ENCODE measurements at places on chromosomes 16 and 17.

GRCh38 chr16:75234856-75235696 is 16.3 kb downstream of the CTRB1 start:
- no peak for DNase-seq

- DNase-seq: no peak
Measured at GRCh38 chr16:1659031-1659430, 19.0 kb upstream of the JPT2 start.

DNA sequence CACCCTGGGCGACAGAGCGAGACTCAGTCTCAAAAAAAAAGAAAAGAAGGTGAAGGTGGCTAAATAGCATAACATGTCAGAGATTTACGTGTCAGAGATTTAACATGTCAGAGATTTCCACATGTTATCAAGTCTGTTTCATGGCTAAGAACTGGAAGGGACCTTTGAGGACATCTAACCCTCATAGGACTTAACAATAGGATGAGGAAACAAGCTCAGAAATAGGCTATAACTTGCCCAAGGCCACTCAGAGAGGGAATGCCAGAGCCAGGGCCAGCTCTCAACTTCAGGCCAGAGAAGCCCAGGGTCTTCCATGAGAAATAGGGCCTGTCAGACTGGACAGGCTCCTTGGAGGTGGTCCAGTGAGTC is 26.8 kb upstream of the ZNF629 start:
- DNase-seq: no peak

GRCh38 chr17:9421525-9421924 is 154.1 kb downstream of the STX8 start:
- no peak for DNase-seq

GRCh38 chr16:12303653-12304052 is 327.1 kb downstream of the SNX29 start:
- no peak for DNase-seq

GRCh38 chr17:83148317-83149028 is 69.1 kb downstream of the METRNL start:
- DNase-seq: no peak

GRCh38 chr17:65228734-65229620 is 91.8 kb downstream of the RGS9 start:
- DNase-seq: peak; percentile 47

DNA sequence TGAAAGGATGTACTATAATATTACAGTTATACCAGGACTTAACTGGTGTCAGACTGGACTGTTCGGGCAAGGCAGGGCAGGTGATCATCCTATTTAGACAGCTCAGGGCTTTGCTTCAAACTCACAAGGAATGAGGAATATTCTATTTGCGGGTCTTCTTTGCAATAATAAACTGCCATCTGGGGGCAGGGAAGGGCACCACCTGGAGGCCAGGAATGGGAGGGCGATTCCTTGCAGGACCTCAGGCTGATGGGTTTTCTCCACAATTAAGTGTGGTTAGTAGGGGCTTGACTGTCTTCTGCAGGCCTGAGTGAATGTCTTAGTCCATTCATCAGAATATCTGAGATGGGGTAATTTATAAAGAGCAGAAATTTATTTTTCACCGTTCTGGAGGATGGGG is 424.1 kb downstream of the CA10 start:
- DNase-seq: no peak

DNA sequence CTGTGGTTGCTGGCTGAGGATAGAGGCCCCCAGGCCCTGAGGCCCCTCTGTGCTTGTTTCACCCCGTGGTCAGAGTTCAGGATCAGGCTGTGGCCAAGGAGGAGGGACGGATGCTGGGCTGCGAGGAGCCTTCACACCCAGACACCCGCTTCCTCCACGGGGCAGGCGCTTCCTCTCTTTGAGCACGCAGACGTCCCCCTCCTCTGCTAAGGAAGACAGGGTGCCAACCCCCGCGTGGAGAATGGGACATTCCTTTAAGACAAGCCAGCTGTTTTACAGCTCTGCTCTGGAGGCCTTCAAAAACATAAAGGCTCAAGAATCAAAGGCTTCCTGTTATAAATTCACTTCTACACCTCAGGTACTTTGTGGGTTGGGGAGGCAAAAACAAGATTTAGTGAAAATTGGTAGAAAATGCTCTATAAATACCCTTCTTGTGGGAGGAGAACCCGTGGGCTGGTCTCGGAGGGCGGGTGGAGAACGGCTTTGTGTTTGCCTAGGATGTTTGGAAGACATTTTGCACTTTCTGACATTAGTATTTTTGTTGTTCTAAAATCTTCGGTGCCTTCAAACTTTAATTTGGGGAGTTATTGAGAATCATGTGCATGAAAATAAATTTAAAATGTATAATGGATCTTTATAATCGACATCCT is 60.8 kb upstream of the FOXF1 start:
- no peak for DNase-seq

DNA sequence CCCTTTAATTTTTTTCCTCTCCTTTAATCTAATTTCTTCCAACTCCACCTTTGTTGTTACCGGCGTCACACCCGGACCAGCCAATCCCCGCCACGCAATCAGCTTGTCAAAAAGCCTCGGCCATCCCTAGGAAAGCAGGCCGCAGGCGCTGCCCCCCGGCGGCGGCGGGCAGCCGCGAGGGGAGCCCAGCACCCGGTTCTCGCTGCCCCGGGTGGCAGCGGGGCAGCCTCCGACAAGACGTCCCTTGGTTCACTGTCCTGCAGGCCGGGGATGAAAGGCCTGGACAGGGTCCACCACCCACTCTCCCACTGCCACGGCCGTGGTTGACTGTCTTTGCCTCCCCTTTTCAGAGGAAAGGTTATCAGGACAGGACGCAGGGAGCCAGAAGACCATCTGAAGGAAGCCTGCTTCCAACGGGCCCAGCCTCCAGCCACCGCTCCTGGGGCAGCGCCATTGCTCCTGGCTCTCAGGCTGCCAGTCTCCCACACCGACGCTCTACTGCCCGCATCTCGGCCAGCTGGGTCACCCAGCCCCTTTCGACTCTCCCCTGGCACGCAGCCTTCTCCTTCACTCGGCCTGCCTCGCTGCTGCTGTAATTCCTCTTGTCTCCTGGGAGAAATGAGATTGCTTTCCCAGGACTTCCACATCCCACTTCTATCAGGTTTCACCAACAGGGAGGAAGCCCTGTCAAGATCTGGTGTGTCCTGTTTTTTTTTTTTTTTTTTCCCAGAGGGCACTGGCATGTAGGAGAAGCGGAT is 2.8 kb upstream of the UBTF start:
- DNase-seq: peak; percentile 30

- no peak for DNase-seq
Measured at GRCh38 chr16:24683847-24684493, 45.5 kb upstream of the TNRC6A start.

GRCh38 chr16:2244926-2245795 is 6.2 kb downstream of the ECI1 start:
- DNase-seq: no peak

GRCh38 chr16:27400751-27401620 is 988 bp upstream of the IL21R start:
- no peak for DNase-seq

DNA sequence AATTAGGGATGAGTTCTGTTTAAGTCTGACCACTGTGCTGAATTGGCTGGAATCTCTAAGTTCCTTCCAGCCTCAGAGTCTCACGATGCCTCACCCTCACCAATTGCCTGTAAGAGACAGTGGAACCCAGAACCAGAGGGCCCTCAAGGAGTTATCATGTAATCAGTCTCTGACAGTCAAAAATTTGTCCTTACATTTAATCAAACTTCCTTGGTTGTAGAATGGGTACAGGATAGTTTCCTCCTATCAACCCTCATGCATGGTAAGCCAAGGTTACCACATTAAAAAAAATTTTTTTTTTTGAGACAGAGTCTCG is 83.2 kb downstream of the CDK5R1 start:
- no peak for DNase-seq

- no peak for DNase-seq
Measured at GRCh38 chr17:9979463-9979995, 74.5 kb upstream of the RCVRN start.

DNA sequence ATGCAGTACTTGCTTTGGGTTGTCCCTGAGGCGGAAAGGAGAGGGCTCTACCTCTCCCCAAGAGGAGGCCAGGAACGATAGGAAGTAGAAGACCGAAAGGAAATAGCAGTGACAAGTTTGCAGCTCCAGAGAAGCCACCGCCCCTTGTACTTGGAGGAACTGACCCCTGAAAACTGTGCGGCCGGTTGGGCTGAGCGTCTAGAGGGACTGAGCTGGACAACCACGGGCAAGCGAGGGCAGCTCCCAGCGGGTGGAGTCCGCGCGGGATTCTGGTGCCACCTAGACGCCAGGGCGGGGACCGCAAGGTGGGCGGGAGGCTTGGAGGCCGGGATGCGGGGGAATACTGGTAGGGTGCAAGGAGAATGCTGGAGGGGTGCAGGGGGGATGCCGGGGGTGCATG is 1.3 kb upstream of the SLC6A4 start:
- no peak for DNase-seq

DNA sequence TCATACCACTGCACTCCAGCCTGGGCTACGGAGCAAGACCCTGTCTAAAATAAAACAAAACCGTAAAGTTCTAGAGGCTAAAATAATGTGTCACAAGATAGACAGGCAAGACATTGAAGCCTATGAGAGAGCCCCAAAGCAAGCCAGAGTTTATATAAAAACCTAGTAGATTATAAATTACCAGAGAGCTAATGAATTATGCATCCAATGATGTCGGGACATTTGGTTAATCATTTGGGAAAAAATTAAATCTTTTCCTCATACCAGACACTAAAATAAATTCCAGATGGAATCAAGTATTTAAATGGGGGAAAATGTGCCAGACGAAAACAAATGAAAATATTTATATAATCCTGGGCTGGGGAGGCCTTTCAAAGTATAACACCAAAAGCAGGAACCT is 24.2 kb downstream of the CCDC40 start:
- no peak for DNase-seq

DNA sequence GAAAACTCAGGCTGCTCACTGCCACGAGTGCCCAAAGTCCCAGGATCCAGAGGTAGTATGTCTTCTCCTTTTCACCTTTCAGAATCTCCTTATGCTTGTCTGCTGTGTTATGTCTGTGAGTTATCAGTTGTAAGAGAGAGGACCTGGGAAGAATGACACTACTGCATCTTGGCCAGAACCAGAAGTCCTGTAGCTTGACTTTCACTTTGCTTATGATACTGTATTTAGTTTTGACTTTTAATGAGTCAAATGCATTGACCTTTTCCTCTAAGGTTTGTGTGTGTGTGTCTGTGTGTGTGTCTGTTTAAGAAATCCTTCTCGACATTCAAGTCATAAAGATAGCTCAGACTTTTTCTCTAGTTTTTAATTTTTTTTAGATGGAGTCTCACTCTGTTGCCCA is 43.4 kb downstream of the BMERB1 start:
- no peak for DNase-seq

- no peak for DNase-seq
Measured at GRCh38 chr16:65936096-65936495, 430.4 kb upstream of the CDH5 start.

GRCh38 chr16:88815901-88816589 is 4.3 kb upstream of the APRT start:
- DNase-seq: no peak

- no peak for DNase-seq
Measured at GRCh38 chr16:3866703-3867431, 13.6 kb downstream of the CREBBP start.

- DNase-seq: no peak
Measured at GRCh38 chr17:6322316-6322715, 112.6 kb downstream of the AIPL1 start.

DNA sequence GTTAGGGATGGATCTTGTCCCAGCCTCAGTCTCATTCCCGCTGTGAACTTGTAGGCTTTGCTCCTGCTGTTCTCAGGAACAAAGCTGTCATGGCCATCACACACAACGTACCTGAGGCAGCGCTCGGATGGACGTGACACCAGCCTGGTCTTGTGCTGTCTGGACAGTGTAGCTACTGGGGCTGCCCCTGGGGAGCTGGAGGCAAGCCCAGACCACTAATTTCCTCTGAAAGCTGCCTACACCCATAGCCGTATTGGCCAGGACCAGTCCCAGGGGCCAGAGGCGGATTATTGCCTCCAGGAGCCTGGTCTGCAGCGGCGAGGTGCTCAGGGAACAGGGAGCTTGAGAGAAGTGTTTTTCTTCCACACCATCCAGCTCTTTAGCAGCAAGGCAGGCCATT is 11.7 kb downstream of the ZNHIT3 start:
- DNase-seq: no peak

GRCh38 chr16:54954220-54954619 is 23.6 kb downstream of the IRX5 start:
- no peak for DNase-seq

DNA sequence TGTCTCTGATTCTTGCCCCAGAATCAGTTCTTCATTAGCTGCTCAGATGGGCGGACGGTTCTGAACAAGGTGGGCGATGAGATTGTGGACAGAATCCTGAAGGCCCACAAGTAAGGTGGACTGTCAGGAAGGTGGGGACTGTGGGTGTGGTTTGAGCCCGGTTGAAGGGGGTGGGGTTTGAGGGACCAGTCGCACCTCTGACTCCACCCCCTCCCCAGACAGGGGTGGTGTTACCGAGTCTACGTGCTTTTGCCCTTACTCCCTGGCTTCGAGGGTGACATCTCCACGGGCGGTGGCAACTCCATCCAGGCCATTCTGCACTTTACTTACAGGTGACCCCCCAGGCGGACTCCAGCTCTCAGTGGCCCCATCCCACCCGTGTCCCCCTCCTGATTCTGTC is 11.3 kb downstream of the PLD2 start:
- DNase-seq: no peak

DNA sequence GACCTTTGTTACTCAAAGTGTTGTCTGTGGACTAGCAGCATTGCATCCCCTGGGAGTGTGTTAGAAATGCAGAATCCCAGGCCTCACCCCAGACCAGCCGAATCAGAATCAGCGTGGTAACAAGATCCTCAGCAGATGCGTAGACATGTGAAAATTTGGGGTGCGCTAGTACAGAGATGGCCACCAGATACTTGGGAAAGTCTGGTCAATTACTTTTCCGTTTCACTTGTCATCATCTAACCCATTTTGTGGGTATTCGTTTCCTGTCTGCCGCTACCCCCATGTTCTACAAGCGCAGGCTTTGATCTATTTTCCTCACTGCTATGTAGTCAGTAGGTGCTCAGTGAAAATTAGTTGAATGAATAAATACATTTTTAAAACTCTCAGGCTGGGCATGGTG is 33.1 kb upstream of the HERPUD1 start:
- DNase-seq: peak; percentile 10

GRCh38 chr17:37273409-37274051 is 102.3 kb upstream of the C17orf78 start:
- no peak for DNase-seq

DNA sequence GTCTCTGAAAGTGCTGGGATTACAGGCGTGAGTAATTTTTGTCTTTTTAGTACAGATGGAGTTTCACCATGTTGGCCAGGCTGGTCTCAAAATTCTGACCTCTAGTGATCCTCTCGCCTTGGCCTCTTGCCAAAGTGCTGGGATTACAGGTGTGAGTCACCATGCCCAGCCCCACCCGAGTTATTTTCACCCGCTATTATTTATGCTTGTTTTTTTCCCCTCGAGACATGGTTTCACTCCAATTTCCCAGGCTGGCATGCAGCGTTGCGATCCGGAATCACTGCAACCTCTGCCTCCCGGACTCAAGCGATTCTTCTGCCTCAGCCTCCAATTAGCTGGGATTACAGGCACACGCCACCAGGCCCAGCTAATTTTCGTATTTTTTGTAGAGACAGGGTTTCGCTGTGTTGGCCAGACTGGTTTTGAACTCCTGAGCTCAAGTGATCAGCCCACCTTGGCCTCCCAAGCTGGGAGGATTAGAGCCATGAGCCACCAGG is 9.2 kb downstream of the RPL23 start:
- DNase-seq: no peak

- no peak for DNase-seq
Measured at GRCh38 chr17:32015245-32016013, 8.2 kb downstream of the LRRC37B start.

- peak; percentile 35 for DNase-seq
Measured at GRCh38 chr16:20385844-20386832, 18.4 kb downstream of the PDILT start.

Measured in CD4-positive, alpha-beta memory T cell (primary cell).